Activated CD8-positive, alpha-beta memory T cell treated with anti-CD3 and anti-CD28 coated beads, Interleukin-2, amount 50 U/mL, for 48 hours (primary cell): ENCODE measurements at places on chromosomes 12 and 14.

DNA sequence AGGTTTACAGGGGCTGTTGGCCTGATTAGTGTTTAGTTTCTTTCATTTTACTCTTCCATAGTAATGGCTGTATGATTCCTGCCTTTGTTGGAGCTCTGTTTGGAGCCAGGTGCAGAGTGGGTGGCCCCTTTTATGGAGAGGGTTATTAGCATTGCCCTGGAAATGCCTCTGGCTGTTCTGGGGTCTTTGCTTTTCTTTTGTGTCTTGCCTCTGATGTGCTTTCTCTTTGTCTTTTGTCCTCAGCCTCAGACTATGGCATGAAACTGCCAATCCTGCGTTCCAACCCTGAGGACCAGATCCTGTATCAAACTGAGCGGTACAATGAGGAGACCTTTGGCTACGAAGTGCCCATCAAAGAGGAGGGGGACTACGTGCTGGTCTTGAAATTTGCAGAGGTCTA, 6.9 kb downstream of the MLEC start:
- no peak for DNase-seq

DNA sequence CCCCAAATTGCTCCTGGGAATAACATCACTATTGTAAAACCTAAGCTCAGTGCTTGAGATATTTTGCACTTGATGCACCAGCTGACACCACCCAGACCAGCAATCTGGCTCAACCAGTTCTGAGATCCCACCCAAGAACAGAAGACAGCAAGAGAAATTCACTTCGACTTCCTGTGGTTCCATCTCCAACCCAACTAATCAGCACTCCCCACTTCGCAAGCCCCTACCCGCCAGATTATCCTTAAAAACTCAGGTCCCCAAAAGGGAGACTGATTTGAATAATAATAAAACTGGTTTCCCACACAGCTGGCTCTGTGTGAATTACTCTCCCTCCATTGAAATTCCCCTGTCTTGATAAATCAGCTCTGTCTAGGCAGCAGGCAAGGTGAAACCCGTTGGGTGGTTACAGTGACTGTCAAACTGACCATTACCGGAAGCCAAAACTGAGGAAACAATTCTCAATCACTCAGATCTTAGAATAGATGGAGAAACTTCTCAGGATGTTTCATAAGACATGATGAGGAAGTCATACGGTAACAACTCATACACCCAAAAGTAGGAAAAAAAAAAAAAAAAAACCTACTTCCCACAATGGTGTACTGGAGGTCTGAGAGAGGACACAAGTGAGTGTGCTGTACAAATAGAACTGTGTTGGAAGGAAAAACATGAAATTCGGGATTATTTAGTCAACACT, 92.4 kb downstream of the TMTC1 start:
- DNase-seq, result no peak

GRCh38 chr12:130142736-130143135, 19.5 kb upstream of the FZD10 start:
- DNase-seq, result no peak

DNA sequence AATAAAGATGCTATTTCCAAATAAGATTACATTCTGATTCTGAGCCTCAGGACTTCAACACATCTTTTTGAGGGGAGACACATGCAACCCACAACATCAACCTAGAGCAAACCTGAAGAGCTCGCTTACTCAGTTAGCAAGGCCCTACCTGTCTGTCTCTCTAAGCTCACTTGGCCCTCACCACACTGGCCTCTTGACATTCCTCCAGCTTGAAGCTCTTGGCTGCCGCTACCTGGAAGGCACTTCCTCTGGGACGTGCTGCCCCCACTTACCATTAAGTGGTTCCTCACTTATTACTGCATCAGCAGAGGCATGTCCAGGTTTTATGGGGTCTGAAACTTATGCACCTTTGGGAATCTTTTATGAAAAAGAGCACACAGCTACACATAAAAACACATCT, 354.8 kb downstream of the GALC start:
- DNase-seq, result no peak

- no peak for DNase-seq
These were observed 9.0 kb upstream of the CD163 start for GRCh38 chr12:7512553-7512952.

DNA sequence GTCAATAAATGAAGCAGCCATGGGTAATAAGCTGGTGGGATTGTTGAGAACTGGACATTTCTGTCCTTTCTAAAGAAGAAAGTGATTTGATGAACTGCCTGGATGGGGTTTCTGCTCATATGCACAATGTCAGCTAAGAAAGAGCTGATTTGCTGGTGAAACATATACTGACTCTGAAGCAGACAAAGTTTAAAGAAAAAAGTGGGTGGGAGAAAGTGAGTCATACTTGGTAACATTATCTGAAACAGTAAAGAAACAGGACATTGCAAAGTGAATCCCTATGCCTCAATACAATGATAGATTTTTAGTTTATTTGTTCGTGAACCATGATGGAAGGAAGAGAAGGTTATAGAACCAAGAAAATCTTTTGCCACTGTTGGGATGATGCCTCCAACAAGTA, 95.6 kb upstream of the DNM1L start:
- DNase-seq, result no peak

GRCh38 chr12:103530307-103531066, 34.7 kb upstream of the C12orf42 start:
- DNase-seq, result no peak

DNA sequence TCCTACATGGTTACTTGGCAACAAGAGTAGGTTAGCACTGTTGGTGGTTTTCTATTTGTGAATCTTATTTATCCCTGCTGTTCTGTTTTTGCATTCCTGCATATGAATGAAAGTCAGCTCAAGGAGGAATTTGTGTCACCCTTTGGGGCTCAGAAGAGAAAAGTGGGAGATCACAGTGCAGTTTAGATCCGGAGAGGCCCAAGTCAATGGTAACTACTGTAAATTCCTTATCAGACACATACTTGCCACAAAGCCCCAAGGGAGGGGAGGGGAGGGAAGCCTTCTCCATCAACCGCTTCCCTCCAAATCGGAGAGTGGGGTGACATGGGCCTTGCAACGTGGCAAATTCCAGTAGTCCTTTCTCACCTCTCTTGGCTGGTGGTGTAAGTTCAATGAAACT, 15.0 kb downstream of the GSG1 start:
- no peak for DNase-seq

- DNase-seq, result no peak
These were observed 223.9 kb downstream of the MED13L start for GRCh38 chr12:116053479-116054200.

DNA sequence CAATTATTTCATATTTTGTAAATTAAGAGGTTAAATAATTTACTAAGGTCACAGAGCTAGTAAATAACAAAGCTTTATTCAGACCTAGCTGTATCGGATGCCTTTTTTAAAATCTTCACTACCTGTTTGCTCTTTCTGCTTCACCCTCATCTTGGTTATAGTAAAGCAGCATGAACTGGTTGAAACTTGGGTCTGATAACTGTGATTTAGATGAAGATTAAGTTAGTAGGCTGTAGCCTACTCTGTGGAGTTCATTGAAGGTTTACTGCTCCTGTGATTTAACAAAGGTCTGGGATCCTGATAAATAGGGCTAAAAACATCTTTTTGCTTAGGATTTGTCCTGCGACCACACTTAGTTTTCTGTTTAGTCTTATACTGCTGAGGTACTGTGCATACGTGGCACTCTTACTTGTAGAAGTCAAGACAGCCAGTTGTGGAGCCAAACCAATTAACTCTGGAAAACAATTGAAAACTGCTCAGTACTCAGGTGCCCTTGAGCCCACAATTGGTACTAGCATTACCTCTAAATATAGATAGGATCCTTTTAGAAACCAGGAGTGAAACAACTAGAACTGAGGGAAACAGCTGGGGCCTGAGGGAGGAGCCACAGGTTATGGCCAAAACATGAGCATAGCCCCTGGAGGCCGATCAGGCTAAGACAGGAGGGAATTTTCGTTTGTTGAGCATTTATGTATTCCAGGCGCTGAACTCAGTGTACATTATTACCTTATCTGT, 2.3 kb downstream of the SPATS2 start:
- DNase-seq, result no peak

DNA sequence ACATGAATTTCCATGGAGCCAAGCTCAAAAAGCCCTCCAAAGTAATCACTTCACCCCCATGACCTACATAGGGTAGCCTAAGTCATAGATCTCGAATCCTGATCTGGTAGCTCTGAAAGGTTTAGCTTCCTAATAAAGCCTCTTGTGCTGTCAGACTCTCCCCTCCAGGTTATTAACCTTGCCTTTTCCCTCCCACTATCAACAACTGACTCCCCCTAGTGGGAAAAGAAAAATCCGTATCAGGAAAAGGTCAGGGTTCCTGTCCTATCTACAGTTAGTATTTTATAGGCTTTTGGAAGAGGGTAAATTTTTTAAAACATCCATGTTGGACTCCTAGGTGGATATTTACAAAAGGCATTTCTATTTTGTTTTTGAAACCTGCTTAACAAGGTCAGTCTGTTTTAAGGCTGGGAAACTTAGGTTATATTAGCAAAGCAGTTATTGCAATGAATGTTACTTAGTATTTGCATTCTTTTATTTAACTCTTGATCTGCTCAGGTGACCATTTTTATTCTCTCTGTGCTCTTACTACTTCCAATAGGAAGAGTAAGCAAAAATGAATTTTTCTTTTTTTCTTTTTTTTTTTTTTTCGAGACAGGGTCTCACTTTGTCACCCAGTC, 8.0 kb downstream of the YY1 start:
- no peak for DNase-seq

DNA sequence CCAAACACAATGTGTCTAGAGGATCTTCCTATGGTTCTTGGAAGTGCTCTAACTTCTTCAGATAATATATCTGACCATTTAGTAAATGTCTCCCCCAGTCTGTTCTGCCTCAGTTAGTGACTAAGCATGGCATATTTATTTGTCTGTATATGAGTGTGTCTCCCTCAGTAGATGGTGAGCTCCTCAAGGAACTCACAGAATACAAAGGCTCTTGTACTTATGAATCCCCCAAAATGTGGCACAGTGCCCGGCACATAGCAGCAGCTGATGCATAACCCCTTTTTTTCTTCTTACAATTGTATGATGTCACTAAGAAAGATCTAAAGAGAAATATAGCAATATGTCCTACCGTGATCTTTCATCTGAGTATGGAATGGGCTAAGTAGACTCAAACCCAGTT, 264.7 kb upstream of the PRICKLE1 start:
- DNase-seq, result no peak

- DNase-seq, result no peak
These were observed 10.8 kb downstream of the BMAL2 start for GRCh38 chr12:27343255-27344000.

DNA sequence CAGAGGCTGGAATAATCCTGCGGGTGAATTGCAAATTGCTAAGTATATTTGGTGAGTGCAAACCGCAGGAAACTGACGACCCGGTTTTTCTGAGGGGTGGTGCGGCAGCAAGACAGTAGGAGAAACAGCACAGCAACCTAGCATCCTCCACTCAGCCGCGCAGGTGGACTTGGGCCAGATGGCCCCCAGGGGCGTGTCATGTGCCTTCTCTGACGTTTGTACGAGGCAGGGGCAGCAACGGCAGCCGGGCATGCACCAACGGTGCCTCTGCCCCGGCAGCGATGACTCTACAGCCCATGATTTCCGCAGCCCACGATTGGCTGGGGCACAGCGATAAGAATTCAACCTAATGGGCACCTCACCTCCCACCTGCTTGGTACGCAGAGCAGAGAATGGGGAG, 11.1 kb upstream of the CLEC2A start:
- no peak for DNase-seq

- DNase-seq, result no peak
These were observed 219.2 kb downstream of the TMEM121 start for GRCh38 chr14:105745433-105746123.

- no peak for DNase-seq
These were observed 251.0 kb upstream of the FOXG1 start for GRCh38 chr14:28515571-28515970.

DNA sequence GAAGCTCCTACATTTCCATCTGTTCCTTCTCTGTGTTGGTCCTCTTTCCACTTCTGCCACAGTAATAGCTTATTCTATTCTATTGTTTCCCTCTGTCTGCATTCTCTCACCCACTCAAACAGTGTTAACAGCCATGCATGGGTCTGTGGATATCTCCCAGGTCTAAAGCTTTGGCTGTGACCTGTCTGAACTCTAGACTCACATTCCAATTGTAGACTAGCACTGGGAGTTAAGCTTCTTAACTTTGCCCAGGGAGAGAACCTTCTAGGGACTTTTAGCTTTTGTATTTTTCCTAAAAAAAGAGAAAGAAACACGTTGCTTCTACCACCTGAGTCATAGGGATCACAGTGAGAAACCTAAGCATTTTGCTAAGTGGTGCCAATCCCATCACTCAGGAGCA, 36.7 kb downstream of the PTPRR start:
- no peak for DNase-seq

DNA sequence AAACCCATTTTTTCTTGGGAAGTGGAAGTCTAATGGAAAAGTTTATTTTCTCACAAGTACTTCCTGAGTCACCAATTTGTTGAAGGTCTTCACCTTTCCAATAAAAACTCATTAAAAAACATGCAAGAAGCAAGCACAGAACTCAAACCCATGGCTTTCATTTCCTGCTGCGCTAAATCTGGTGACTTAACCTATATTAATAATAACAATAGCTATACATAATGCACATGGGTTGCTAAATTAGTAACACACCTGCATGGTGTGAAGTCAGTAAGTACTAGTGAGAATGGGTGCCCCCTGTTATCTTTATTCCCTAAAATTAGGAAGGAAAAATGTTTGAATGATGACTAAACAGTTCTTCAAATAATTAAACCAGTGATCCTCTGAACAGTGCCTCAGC, 52.3 kb downstream of the PPP2R5C start:
- no peak for DNase-seq

- no peak for DNase-seq
These were observed 130.5 kb downstream of the ZFP36L1 start for GRCh38 chr14:68662392-68662791.

GRCh38 chr14:69880893-69881292, 1.7 kb downstream of the SMOC1 start:
- no peak for DNase-seq

DNA sequence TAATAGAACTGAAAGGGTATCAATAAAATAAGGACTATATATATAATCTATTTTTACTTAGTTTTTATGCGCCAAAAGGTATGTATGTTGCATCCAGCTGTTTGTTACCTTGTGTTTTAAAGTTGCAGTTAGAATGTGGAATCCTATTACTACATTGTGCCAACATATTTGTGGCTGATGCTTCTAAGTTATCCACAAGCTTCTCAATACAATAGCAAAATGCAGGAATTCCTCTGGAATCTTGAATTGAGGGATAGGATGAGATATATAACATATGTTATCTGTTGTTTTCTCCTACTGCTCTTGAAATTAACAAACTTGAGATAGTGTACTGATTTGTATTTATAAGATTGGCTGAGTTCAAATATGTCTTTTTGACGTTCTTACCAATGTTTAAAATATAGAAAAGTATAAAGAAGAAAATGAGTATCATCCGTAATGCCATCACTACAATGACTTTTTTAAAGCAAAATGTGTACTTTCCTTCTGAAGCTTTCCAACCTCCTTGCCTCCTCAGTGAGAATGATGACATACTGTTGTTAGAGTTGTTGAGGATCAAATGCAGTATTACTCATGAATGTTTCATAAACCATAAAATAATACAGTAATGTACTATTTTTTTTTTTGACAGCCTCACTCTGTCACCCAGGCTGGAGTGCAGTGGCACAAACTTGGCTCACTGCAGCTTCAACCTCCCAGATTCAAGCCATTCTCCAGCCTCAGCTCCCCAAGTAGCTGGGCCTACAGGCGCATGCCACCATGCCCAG, 6.6 kb downstream of the RAP1B start:
- DNase-seq, result no peak
